ENCODE measurements at places on chromosomes 5 and 9.

DNA sequence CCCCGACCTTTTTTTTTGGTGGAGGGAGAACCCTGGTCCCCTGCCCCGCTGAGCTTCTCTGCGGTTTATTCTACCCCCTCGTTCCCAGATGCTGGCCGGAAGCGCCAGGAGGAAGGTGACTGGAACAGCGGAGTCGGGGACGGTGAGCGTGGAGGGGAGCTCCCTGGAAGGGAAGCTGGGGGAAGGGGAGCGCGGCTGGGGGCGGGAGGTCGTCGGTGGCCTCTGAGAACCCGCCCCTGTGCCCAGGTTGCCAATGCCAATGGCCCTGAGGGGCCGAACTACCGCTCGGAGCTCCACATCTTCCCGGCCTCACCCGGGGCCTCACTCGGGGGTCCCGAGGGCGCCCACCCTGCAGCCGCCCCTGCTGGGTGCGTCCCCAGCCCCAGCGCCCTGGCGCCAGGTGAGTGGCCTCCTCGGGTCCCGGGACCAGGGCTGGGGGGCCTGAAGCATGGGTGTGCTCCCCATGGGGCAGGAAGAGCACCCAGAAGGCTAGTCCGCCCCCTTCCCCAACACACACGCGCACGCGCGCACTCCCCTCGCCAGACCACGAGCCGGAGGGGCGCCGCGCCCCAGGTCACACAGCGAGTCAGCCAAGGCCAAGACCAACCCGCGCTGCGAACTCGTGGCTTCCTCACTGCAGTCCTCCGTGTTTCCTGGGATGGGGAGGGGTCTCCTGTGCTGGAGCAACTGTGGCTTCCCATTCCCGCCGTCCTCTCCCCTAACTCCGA lies 10.6 kb downstream of the MYOZ3 start:
- DNase-seq = no peak

GRCh38 chr9:2928411-2928810 lies 84.5 kb upstream of the PUM3 start:
- no peak for DNase-seq

GRCh38 chr9:134165357-134166315 lies 1.3 kb upstream of the RNU6ATAC start:
- DNase-seq = no peak

DNA sequence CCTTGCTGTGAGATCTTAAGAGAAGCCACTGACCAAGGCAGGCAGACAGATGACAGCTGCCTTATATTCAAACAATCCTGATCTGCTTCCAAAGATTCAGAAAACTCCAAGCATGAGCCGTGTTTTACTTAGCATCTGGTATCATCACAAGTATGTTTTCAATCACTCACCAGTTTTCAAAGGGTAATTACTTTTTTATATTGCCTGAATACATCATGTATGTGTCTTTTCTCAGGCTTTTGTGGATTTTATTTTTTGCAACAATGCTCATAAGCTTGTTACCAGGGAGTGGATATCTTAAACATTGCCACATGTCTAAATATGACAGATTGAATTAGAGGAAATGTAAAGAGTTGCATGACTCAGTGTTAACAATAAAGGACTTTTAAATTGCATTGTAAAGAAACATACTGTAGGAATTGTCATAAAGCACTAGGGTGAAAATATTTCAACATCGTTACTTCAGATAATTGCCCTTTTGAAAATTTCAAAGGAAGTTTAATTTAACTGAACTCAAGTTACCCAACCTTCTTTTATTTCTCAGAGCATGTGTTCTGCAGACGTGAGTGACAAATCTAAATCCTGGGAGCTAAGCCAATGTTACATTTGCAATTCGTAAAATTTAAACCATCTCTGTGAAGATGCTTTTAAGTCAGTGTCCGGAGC lies 326.1 kb downstream of the PLK2 start:
- no peak for DNase-seq

DNA sequence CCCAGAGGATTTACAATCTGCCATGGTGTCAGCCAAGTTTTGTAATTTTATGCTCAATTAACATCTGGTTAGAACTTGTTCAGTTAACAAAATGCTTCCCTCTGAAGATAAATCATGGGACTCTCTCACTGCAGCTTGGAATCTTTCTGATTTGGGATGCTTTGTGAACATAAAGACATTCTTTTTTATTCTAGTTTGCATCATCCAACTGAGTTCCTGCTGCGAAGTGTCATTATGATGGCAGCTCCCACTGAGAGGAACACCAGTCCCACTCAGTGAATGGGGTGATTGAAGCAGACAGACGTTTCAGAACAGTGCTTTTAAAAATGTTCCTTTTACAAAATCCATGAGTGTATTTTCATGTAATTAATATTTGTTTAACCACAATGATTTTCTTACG lies 863.8 kb downstream of the TLE4 start:
- no peak for DNase-seq

- DNase-seq = no peak
Observed at GRCh38 chr5:148699028-148699427, 44.7 kb upstream of the HTR4 start.

- peak; percentile 43 for DNase-seq
Observed at GRCh38 chr9:38677660-38678303, 42.2 kb downstream of the FAM240B start.
